ENCODE measurements at places on chromosomes 7 and 10.
A peak's percentile ranks its signal among the peaks of the same experiment; 100 is the strongest.

DNA sequence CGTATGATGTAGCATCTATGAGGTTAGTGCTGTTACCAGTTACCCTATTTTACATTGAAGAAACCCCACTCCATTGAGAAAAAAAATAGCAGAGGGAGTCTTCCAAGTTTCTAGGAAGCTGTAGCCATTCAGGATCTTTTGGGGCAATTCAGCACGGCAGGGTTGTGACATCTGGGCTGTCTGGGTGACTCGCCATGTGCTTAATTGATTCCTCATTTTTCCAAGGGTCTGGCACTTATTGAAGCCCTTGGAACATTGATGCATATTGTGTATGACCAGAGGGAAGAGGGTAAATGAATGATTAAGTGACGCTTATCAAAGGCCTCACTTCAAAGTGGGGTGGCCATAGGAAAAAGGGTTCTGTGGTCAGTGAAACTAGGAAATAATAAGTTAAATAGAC lies 248.7 kb downstream of the ARHGAP12 start:
- DNase-seq, result no peak

DNA sequence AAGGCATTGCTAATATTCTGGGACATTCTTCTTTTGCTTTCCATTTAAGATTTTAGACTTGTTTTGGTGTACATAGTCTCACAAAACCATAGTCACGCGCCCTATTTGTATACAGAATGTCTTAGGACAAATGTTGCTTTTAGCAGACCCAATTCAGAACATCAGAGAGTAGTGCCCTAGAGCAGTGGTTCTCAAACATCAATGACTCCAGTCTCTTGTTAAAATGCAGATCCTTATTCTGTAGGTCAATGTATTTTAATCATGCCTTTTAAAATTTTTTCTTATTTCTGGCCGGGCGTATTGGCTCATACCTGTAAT lies 127.4 kb upstream of the EFCAB10 start:
- no peak for DNase-seq

GRCh38 chr10:4941540-4942330 lies 21.5 kb upstream of the AKR1C1 start:
- DNase-seq, result no peak

DNA sequence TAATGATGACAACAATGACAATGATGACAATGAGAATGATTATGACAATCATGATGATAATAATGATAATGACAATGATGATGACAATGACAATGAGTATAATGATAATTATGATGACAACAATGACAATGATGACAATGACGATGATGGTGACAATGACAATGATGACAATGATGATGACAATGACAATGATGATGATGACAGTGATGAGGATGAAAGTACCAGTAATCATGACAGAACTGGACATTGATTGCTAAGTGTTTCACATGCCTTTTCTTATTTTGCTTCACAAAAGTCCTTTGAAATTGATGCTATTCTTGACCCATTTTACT lies 1106.0 kb upstream of the AUTS2 start:
- DNase-seq, result no peak

GRCh38 chr7:42624471-42624870 lies 287.4 kb downstream of the C7orf25 start:
- no peak for DNase-seq

GRCh38 chr7:4612939-4613841 lies 68.9 kb upstream of the FOXK1 start:
- DNase-seq, result peak; percentile 41

GRCh38 chr10:110656612-110657011 lies 12.5 kb downstream of the RBM20 start:
- no peak for DNase-seq

GRCh38 chr10:62866451-62866850 lies 50.3 kb upstream of the EGR2 start:
- DNase-seq, result no peak

DNA sequence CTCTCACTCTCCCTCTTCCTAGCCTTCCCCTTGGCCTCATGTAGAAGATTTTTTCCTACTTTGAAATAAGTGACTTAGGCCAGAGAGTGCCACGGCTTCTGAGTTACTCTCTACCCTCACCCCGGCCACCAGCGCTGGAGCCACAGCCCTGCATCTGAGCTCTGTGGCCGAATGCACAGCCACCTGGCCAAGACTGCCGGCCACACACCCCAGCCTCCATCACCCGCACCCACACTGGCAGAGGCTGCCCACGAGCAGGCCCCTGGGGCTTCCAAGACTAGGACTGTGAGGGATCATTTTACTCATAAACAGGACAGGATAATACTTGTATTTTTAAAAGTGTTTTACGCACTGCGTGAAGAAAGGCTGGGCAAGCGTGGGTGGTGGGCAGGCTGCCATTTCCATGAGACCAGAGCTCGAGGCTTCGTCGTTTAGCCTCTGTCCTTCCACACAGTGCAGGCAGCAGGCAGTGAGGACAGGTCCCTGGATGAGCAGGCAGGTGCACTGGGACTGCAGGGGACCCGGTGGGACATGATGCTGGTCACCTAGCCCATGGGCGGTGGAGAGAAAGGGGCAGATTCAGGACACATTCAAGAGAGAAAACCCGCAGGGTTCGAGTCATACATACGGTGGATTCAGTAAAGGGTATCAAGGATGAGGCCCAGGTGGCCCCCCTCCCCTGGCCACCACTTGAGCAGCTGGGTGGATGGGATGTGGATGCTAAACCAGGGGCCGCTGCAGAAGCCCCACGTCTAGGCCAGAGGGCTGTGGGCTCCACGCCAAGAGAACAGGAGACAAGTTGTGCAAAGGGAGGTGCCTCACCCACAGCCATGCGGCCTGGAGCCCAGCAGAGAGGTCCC lies 35.5 kb upstream of the RNF32 start:
- no peak for DNase-seq

GRCh38 chr7:131061158-131061557 lies 266.5 kb upstream of the MKLN1 start:
- no peak for DNase-seq

DNA sequence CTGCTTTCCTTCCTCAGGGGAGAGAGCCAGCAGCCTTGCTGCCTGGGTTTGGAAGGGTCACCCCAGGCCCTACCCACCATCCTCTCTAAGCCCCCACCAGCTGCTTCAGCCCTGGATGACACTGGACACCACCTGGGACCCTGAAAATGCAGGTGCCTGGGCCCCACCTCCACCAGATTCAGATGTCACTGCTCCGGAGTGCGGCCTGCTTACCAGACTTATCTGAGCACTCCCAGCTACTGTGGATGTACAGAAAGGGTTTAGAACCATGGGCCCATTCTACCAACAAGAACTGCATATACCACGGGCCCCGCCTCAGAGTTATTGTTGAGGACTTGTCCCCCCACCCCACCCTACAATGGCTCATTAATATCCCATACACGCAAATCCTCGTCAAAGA lies 172.3 kb downstream of the PTPRN2 start:
- DNase-seq, result no peak

DNA sequence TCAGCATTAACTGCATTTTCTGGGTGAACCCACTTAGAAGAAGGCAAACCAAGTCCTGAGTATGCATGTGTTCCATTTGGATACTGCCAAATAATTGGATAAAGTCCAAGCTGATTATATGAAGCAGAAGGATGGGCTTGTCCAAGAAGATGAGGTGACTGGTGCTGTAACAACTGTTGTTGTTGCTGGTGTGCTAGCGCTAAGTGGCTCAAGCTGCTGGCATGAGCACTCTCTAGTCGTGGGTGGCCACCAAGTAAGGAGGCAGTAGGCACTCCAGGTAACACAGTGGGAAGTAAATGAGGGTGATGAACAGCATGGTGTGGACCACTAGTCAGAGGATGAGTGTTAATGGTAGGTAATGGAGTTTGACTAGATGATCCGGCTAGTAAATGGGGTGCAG lies 80.4 kb downstream of the NRBF2 start:
- DNase-seq, result no peak

DNA sequence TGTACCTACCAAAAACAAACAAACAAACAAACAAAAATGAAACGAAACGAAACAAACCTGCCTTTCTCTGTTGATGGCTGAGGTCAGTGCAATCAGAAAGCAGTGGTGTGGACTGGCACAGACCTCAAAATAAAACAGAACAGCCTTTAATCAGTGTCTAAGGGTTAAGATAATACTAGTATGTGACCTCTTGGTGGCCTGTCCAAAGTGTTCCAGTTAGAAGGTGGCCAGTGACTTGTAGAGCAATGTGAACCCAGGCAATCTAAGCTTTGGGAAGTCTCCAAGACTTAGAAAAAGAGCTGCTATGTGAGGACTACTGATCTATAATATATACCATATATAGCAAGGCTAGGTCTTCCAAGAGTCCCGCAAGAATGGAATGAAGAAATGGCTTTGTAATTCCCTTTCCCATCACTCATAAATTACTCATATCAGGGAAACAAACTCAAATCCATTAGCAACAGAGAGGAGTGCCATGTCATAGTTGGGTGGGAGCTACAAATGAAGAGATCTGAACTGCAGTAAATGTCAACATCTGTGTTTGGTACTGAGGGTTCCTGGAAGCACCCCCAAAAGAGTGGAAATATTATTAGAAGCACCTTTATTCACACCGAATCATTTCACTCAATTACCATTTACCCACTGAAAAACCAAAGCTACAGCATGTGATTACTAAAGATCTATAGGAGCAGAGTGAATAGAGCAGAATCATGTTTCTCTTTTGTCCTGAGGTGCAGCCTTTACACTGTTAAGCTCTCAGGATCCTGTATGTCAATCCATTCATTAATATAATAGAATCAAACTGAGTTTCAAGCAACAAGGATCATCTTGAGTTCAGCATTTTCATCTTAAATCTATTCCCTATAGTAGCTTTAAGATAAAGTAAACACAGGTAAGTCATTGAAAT lies 28.0 kb downstream of the ABLIM1 start:
- DNase-seq, result no peak

GRCh38 chr7:131364767-131365344 lies 37.2 kb downstream of the MKLN1 start:
- peak; percentile 27 for DNase-seq

GRCh38 chr10:129940617-129941198 lies 23.4 kb downstream of the EBF3 start:
- DNase-seq, result no peak

DNA sequence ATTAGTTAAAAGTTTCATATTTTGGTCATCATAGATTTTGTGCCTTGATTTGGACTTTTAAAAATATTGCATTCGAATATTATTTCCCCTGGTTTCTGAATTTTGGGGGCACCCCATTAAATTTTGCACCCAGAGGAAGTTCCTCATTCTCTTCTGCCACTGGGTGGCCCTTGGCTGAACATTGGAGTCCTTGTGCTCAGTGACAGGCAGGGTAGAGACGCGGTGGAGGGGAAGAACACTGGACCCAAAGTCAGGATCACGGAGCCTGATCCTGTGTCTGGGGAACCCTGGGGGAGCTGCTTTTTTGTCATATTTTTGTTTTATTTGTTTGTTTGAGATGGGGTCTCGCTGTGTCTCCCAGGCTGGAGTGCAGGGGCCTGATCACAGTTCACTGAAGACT lies 74.7 kb downstream of the MKI67 start:
- peak; percentile 39 for DNase-seq

GRCh38 chr7:6350433-6351058 lies 78.1 kb upstream of the CYTH3 start:
- peak; percentile 65 for DNase-seq

All from inflammatory macrophage treated with lipopolysaccharide for 4 hours (primary cell).